ENCODE measurements at places on chromosomes 7 and 10.

- DNase-seq = no peak
These were observed 336.7 kb upstream of the KLF6 start for GRCh38 chr10:4121502-4122380.

DNA sequence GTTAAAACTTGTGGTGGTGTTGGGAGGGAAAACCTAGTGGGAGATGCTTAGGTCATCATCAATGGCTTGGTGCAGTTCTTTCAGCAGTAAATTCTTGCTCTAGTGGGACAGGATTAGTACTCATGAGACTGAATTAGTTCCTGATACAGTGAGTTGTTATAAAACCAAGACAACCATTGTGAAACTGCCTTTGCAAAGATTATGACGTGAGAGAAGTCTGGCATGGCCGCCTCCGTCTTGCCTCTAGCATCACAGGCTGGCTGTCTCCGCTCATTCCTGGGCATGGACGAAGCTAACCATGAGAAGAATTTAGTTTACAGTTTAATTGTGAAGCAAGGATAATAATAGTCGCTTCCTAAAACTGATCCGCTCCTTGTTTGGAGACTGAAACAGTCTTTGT is 186.4 kb downstream of the KIF20B start:
- DNase-seq = no peak

GRCh38 chr10:46018453-46019176 is 11.8 kb downstream of the NCOA4 start:
- no peak for DNase-seq

GRCh38 chr7:15795393-15795792 is 108.9 kb upstream of the MEOX2 start:
- no peak for DNase-seq

GRCh38 chr10:83372646-83373045 is 766.7 kb upstream of the GHITM start:
- DNase-seq = no peak

DNA sequence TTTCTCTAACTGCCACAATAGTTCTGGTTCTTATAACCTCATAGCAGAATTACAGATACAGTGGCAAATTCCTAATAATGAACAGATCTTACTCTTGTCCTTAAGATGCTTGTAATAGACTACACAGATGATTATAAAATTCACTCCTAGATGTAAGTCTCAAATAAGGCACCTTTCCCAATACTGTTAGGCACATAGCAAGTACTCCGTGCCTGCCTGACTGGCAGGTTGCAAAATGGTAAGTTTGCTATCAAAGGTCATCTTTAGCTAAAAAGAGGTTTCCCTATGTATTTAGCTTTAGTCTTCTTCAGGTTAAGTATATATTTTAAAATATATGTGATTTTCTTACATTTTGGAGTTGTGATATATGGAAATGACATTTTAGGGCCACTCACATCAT is 50.4 kb upstream of the FHIP2A start:
- DNase-seq = no peak
